Fibroblast of the aortic adventitia (primary cell): ENCODE measurements at places on chromosomes 11 and 22. TPM values are rescaled to one million over a fixed set of nuclear protein-coding genes. Genes with fewer than 3 reads are reported as not detected.

Gene BEST1
- total RNA-seq = 3.1 and 3.4 TPM in 2 replicates

Gene CCDC15
- 3.6 and 9.8 TPM in 2 replicates for total RNA-seq

Gene TENM4
- total RNA-seq = 26.4 and 113 TPM in 2 replicates

Gene INS
- not detected in 2 replicates for total RNA-seq

Gene MS4A15
- not detected in 2 replicates for total RNA-seq

Gene DDIAS
- 0.16 and 14.3 TPM in 2 replicates for total RNA-seq

Gene SORL1
- total RNA-seq = 1.2 and 1.4 TPM in 2 replicates

Gene POTEH
- not detected in 2 replicates for total RNA-seq

Gene GRAMD1B
- total RNA-seq = 3.1 and 11.0 TPM in 2 replicates

Gene NOX4
- total RNA-seq = 1.4 and 2.5 TPM in 2 replicates

Gene CECR2
- 0.49 TPM in 1 of 2 replicates, not detected in the other for total RNA-seq

Gene BARX2
- not detected in 2 replicates for total RNA-seq

Gene SLC22A9
- total RNA-seq = not detected in 2 replicates

Gene TMEM134
- total RNA-seq = 19.2 and 27.9 TPM in 2 replicates

Gene APOL2
- 45.2 and 228 TPM in 2 replicates for total RNA-seq

Gene OPCML
- 0.18 and 0.82 TPM in 2 replicates for total RNA-seq

Gene MRTFA
- 25.8 and 90.4 TPM in 2 replicates for total RNA-seq

Gene DEAF1
- total RNA-seq = 26.7 and 40.0 TPM in 2 replicates

Gene TRIM29
- total RNA-seq = not detected in 2 replicates

Gene PAX6
- 0.63 TPM in 1 of 2 replicates, not detected in the other for total RNA-seq

Gene KCNJ11
- total RNA-seq = not detected in 2 replicates

Gene SHISAL1
- total RNA-seq = 0.98 and 11.4 TPM in 2 replicates

Gene TYR
- total RNA-seq = not detected in 2 replicates
